Left renal pelvis (tissue), 4 donors: ENCODE measurements at places on chromosomes 16 and 17. TPM values are rescaled to one million over a fixed set of nuclear protein-coding genes. Genes with fewer than 3 reads are reported as not detected.

FA2H gene
- polyA plus RNA-seq = 5.9 TPM

DNA sequence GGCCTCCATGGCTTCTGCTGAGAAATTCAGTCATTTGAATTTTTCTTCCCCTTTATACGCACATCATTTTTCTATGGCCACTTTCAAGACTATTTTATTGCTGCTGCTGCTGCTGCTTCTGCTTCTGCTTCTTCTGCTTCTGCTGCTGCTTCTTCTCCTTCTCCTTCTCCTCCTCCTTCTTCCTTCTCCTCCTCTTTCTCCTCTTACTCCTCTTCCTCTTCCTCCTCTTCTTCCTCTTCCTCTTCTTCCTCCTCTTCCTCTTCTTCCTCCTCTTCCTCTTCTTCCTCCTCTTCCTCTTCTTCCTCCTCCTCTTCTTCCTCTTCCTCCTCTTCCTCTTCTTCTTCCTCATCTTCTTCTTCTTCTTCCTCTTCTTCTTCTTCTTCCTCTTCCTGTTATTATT is 22.4 kb downstream of the CPD start:
- DNase-seq = no peak

DNA sequence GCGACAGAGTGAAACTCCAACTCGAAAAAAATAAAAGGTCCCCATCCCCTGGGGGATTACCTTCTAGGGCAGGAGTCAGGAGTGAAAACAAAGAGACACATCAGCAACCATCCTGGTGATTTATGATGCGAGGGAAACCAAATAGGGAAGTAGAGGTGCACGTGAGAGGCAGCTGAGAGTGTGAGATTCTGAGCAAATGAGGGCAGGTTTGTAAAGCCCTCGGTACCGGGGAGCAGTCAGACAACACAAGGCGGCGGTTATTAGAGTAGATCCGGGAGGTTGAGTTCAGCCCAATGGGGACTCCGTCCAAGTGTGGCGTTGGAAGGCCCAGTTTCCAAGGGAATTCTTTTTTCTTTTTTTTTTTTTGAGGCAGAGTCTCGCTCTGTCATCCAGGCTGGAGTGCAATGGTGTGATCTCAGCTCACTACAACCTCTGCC is 7.4 kb upstream of the ARMC7 start:
- no peak for DNase-seq

- DNase-seq = no peak
These were observed 258.6 kb downstream of the SNX29 start for GRCh38 chr16:12235110-12235509.

DNA sequence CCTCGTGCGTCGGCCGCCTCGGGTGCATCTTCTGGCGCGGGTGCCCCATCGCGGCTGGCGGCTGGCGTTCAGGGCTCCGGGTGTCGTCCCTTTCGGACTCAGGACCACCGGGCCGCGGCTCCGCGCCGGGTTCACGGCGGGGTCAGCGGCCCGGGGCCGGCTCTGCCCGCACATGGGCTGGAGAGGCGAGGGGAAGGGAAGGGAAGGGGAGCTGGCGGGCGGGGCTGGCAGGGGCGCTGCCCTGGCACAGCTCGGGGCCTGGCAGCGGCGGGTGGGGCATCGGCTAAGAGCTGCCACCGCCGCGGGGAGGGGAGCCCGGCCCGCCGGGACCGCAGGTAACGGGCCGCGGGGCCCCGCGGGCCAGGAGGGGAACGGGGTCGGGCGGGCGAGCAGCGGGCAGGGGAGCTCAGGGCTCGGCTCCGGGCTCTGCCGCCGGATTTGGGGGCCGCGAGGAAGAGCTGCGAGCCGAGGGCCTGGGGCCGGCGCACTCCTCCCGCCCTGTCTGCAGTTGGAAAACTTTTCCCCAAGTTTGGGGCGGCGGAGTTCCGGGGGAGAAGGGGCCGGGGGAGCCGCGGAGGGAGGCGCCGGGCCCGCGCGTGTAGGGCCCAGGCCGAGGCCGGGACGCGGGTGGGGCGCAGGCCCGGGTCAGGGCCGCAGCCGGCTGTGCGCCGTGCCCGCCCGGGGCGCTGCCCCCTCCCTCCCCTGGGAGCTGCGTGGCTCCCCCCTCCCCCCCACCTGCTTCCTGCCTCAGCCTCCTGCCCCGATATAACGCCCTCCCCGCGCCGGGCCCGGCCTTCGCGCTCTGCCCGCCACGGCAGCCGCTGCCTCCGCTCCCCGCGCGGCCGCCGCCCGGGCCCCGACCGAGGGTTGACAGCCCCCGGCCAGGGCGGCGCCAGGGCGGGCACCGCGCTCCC is 646 bp downstream of the HIC1 start:
- DNase-seq = no peak
